ENCODE measurements at places on chromosomes 12 and 14.

GRCh38 chr12:13539051-13539450 lies 342.5 kb downstream of the EMP1 start:
- no peak for DNase-seq

DNA sequence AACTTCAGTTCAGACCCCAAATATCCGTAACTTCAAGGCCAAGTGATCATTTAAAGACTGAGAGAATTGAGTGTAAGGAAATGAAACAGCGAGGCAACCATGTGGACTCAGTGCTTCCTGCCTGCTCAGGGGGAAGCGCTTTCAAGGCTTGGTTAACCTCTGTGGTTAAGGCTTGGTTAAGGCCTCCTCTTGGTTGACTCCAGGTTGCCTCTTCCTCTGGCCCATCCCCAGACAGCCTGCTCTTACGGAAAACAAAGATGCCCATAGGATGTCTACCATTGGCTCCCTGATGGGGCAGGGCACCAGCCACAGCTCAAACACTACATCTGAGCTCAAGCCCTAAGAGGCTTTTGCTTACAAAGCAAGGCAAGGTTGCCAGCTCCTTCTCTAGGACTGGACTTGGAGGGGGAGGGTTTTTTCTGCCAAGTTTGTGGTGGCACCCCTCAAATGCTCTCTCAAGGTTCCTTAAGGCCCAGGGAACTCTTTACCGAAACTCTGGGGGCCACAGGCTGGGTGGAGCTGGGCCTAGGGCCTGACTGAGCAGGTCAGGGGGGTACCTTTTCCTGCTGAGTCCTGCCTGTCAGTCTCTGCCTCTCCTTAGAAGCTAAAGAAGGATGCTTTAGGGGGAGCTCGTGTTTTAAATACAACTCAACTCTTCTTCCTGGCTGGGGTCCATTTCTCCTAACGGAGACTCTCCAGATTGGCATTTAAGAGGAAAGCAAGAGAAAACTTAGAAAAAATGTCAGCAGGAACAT lies 13.7 kb downstream of the COL2A1 start:
- peak; percentile 18 for DNase-seq

DNA sequence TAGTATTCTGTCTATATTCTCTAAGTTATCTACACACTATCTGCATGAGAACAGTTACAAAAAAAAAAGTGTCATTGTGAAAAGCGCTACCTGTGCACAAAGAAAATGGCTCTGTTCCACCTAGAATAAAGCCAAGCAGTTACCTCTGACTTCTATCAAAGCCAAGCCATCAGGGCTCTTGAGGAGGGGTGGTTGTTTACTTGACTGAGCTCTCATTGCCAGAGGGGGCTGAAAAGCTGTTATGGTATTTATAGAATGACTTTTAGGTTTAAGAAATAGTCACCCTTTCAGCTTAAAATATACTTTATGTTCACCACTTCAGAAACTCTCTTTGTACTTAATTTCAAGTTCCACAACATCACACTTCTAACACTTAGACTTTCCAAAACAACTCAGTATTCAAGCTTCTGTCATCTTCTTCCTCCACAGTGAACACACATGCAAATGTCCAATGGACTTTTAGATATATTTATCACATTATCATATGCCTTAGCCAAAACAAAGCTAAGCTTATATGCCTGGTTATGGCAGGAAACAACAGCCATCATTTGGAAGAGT lies 7.5 kb downstream of the ITPR2 start:
- no peak for DNase-seq

GRCh38 chr12:111222523-111222922 lies 146.4 kb downstream of the PHETA1 start:
- no peak for DNase-seq

DNA sequence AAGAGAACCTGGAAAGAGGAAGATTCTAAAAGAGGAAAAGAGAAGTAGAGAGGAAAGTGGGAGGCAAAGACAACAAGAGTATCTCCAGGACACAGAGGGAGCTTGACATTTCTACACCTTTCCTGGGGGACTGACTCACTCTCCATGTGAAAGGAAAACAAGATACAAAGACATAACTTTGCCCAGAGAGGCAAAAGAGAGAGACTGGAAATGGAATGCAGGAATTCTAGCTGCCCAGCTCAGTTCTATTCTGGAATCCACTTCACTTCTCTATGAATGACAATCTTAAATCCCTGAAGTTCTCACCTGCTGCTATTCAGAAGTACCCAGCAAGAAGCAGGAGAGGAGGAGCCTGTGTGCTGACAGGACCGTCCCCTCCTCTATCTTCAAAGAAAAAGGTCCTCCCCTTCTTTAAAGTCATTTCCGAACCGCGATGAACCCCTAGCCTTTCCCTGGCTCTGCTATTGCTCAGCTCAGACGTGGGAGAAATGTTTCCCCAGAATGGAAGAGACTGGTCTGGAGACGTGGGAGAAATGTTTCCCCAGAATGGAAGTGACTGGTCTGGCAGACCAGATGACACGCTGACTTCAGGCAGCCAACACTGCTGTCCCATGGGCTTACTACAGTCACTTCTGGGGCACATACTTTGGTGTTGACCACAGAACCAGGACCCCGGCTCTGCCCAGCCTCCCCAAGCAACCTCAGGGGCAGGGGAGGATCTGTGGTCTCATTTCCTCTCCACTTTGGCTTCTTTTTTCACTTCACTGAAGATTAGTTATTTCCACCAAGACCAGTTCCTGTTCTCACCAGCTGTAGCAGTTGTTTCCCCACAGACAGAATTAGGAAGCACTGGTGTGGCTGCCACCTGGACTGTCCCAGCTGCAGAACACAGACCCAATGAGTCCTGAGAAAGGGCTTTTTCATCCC lies 8.3 kb downstream of the FMNL3 start:
- DNase-seq: no peak

DNA sequence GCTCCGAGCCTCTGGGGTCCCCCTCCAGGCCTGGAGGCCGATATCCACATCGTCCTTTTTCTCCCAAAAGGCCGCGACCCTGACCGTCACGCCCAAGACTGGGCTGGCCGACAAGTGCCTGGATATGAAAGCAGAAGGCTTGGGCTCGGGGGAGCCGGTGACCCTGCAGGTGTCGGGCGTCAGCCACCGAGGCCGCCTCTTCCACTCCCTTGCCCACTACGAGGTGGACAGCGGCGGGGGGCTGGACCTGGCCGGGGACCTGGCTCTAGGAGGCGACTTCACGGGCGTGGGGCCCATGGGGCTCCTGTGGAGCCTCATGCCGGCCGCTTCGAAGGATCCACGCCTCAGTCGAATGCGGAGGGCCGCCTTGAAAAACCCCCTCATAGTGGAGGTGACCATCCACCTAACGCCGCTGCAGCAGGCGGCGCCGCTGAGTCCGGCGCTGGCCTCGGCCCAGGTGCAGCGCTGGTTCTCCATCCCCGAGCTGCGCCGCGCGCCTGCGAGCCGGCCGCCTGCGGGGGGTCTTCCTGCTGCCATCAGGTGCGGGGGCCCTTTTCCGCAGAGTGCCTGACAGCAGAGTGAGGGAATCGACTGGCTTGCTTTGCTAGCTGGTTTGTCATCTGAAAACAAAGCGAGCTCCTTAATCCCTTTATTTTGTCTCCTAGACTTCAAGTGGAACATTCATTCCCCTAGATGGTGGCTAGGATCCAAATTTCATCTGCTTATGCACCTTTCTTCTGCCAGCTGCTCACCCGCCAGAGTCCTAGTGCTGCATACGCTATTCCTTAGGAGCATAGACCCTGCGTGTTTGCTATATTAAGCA lies 10.6 kb upstream of the DNAL1 start:
- DNase-seq: peak; percentile 62

DNA sequence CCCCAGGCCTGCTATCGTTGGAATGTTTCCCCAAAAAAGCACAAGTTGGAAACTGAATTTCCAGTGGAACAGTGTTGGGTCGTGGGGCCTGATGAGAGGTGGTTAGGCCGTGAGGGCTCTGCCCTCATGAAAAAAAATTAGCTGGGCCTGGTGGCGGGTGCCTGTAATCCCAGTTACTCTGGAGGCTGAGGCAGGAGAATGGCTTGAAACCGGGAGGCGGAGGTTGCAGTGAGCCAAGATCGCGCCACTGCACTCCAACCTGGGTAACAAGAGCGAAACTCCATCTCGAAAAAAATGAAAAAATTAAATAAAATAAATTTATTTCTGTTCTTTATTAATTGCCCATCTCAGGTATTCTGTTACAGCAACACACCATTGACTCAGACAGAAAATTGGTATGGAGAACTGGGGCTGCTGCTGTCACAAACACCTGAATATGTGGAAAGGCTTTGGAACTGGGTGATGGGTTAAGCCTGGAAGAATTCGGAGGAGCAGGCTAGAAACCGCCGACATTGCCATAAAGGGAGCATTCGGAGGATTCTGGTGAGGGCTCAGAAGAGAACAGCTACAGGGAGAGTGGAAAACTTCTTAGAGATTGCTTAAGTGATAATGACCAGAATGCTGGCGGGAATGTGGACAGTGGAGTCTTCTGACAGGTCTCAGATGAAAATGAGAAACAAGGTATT lies 17.1 kb upstream of the RCOR1 start:
- DNase-seq: no peak

DNA sequence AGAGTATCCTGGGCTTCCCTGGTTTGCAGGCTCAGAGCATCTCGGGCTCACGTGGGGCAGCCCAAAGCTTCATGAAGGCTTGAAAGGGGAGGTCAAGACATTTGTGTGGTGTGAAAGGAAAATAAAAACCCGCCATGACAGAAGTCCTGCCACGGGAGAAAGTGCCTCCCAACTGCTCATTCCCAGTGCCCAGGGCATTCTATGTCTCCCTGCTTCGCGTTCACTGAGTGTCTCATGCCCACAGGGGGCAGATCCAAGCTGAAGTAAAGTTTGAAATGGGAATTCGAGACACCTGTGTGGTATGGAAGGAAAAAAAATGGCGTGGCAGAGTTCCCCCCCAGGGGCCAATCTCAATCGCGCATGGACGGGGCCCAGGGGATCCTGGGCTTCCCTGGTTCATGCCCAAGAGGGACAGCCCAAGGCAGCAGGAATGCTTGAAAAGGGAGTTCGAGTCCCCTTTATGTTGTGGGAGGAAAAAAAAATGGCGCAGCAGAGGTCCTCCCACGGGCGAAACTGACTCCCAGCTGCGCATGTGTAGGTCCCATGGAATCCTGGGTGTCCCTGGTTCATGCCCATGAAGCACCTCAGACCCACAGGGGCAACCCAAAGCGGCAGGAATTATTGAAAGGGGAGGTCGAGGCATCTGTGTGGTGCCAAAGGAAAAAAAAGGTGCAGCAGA lies 576.7 kb downstream of the ALG10 start:
- DNase-seq: no peak

DNA sequence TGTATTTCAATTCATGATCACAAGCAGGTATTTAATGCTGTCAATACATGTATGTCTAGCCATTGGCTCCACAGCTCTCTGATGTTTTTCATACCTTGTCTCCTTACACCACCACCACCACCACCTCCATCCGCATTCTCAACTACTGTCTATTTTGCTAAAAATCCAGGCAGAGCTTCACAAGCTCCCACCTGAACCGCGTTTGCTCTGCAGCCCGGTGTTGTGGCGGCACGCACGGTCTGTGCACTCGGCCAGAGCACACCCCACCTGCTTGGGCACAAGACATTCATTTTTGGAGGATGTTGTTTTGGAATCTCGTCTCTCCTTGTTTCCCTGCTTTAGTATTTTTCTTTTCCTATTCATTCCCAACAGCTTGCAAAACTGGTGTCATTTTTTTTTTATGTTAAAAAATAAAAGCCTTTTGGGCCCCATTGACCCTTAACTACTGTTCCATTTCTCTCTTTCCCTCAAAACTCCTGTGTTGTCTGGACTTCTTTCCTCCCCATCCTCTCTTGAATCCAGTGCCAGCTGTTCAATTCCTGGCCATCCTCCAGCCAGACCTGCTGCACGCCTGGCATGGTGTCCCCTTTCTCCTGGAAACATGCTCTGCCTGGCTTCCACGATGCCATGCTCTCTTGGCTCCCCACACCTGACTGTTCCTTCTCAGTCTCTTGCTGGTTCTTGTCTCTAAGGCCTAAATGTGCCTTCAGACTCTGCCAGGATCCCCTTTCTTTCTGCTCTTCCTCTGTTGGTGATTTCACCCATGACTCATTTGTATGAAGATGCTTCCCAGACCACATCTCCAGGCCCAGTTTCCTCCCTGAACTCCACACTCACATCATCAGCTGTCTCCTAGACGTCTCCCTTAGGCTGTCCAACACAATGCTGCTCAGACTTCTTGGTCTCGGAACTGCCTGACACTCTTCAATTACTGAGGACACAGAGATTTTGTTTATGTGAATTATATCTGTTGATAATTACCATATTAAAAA lies 37.9 kb downstream of the PIWIL1 start:
- DNase-seq: peak; percentile 34

- DNase-seq: no peak
Measured at GRCh38 chr12:32548691-32549281, 130.3 kb upstream of the DNM1L start.

GRCh38 chr12:49674318-49674981 lies 32.8 kb downstream of the FMNL3 start:
- no peak for DNase-seq

DNA sequence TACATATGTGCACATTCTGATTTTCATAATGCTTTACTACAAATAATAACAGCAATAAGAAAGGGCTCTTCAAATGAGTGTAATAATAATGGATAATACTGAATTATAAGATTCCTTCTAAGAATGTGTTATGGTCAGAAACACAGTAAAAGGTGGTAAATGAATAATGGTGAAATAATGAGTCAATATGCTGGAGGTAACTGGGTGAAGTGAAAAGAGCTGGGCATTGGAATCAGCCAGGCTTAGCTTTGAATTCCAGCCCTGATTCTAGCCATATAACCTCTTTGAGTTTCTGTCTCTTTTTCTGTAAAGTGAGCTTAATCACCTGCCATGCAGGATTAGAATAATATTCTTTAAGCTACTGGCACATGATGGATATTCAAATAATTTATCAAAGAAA lies 39.1 kb downstream of the PLEKHA5 start:
- DNase-seq: no peak

- peak; percentile 14 for DNase-seq
Measured at GRCh38 chr12:116150001-116150400, 127.5 kb downstream of the MED13L start.

GRCh38 chr12:11564984-11565651 lies 84.4 kb upstream of the ETV6 start:
- no peak for DNase-seq

DNA sequence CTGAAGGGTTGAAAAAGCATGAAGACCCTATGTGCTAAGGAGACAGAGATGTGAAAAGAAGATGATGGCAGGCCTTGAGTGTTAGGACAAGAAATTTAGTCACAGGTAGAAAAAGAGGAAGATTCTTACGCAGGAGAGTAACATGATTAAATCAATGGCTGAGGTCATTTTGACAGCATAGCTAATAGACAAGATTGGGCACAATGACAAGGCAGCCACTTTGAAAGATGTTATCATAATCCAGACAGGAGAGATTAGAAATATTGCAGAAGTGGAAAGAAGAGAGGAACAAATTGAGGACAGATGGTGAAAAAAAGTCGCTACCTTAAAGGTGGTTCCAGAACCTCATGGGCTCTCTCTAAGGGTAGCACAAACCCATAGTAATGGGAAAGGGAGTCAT lies 228.8 kb upstream of the DDHD1 start:
- no peak for DNase-seq

GRCh38 chr14:57755018-57755521 lies 110.8 kb downstream of the SLC35F4 start:
- DNase-seq: peak; percentile 34

GRCh38 chr12:94488463-94488862 lies 28.8 kb upstream of the CEP83 start:
- peak; percentile 18 for DNase-seq
